Stomach (tissue), 19 donors: ENCODE measurements at places on chromosomes 3 and 15. TPM values are rescaled to one million over a fixed set of nuclear protein-coding genes. Genes with fewer than 3 reads are reported as not detected.

DNA sequence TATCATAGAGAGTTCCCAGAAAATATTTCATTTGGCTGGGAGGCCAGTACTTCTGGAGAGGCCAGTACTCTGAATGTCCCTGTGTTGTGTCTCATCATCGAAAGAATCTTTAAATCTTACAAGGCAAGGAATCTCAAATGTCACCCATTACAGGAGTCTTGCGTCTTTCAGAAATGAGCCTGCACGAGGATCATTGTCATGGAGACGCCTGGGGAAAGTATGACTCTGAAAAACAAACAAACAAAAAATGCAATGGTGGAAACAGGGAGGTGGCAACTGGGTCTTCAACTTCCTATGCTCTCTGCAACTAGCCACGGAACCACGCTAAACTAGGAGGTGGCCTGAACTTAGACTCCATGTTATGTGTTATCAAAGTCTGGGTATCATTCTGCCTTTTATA, 804.6 kb downstream of the EPHA3 start:
- no peak for DNase-seq

The RTP1 gene
- not detected for polyA plus RNA-seq

The APOD gene
- polyA plus RNA-seq = 109 TPM

The BFSP2 gene
- polyA plus RNA-seq = 2.7 TPM

DNA sequence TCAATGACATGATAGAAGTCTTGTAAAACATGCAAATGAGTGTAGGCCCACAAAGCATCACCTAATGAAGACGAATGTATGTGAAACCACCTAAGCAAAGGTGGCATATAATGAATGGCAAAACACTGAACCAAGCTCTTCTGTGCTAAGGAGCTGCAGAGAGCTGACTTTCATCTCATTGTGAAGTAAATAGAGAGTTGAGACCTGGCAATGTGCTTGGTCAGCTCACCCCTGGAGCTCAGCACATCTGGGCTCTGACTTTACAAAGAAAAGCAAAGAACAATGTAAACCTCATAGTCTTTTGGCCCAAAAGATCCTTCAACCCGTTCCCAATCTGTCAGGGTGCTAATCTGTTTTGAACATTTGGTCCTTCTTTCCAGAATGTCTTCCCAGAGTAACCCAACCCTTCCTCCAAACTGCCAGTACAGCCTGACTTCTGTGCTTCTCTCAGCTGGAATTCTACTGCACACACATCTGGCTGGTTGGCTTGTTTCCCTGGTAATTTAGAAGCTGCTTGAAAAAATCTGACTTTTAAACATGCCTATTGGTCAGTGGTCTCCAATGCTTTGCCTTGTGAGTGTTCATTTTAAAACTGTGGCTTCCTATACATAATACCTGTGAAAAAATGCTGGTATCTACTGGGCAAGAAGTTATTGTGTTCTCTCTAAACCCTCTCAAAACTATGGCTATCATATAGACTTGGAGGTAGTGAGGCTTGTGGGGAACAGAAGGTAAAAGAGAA, 101.7 kb downstream of the CD200R1L start:
- no peak for DNase-seq

DNA sequence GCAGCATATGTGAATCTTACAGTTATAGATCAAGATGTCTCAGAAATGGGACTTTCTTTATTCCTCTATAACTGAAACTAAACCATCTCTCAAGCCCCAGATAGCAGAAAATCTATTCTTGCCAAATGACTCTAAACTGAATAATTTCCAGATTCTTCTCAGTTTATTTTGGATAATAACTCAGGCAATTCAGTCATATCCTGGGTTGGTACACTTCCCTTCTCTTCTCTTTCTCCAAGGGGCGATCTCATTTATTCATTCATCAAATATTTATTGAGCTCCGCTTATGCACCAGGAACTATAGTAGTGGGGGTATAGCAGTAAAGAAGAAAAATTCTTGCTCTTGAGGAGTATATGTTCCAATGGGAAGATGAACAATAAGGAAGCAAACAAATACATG, 13.5 kb upstream of the PCOLCE2 start:
- DNase-seq = no peak

- DNase-seq = no peak
Observed at GRCh38 chr3:163175970-163176369, 1679.4 kb downstream of the OTOL1 start.

GRCh38 chr15:60257591-60258159, 140.1 kb downstream of the ANXA2 start:
- DNase-seq = no peak

The FBXW12 gene
- polyA plus RNA-seq = not detected

The RBP2 gene
- polyA plus RNA-seq = 2.9 TPM

GRCh38 chr3:11910971-11911531, 64.4 kb upstream of the TAMM41 start:
- peak; percentile 74 for DNase-seq

The GUCA1C gene
- 4.7 TPM for polyA plus RNA-seq

The SLC24A5 gene
- not detected for polyA plus RNA-seq

DNA sequence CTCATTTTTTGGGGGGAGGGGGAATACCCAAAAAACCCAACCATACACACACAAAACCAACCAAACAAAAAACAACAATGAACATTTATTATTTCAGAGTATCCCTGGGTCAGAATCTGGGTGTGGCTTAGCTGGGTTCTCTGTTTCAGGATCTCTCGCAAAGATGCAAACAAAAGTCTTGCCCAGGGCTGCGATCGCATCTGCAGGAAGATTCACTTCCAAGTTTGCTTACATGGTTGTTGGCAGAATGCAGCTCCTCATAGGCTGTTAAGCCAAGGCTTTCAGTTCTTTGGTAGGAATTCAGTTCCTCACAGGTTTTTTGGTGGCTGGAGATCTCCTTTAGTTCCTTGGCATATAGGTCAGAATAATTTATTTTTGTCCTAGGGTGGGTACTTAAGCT, 13.7 kb upstream of the ARIH1 start:
- no peak for DNase-seq

GRCh38 chr15:23642413-23643044, 5.1 kb downstream of the MAGEL2 start:
- peak; percentile 88 for DNase-seq

DNA sequence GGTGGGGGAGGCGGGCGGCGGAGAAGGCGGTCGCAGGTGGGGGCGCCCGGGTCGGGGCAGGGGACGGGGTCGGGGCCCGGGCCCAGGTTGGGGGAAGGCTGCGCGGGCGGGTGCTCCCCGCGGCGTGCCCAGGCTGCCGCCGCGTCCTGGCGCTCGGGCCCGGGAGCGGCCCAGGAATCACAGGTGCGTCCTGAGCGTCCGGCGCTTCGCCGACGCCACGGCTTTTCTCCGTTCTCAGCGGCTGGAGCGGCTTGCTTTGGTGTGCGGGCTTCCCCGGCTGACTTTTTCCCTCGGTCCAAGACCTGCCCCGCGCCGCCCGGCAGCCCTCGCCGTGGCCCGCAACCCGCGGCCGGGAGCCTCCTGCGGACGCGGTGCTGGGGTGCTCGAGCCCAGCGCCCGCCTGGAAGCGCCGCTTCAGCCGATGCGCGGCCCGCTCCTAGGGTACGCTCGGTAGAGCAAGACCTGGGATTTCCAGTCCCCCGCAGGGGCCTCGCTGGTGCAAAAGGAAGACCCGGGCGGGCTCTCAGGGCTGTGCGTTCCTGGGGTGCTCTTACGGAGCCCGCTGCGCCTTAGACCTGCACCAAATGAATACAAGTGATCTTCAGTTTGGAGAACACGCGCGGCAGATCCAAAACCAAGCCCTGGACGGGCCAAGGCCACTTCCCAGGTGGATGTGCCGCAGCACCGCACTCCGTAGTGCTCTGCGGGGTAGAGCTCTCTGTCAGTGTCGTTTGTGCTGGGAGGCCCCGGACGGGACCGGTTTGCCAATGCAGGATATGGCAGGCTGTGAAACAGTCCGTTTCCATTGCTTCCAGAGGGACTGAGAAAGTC, 639 bp downstream of the NIPA1 start:
- peak; percentile 30 for DNase-seq

DNA sequence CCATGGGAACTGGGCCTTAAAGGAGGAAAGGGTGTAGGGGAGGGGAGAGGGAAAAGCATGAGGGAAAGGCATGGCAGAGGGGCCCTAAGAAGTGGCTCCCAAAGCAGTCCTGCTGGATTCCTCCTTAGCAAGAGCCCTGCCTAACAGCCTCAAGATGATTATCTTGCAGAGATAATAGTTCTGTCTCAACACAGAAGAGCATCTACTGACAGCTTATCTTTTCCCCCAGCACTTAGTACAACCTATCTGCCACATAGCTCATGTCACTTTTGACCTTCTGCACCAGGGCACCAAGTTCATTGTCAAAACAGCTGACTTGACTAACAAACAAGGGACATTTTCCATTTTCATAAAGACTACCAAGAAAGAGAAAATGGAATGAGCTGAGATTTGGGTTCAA, 86.3 kb downstream of the ANP32A start:
- DNase-seq = no peak

DNA sequence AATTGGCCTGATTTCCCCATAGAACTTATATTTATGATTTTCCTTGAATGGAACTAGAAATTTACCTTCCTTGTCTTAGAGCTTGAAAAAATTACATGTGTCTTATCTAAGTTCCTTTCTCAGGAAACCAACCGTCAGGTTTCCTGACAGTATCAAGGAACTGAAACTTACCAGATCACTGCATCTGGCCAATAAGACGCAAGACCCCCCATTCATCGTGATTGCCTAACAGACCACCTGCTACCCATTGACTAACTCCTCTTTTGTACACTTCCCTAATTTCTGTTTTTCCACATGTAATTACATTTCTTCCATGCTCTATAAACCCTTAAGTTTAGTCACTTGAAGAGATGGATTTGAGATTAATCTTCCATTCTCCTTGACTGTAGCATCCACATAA, 517.2 kb upstream of the CBLB start:
- DNase-seq = no peak

GRCh38 chr3:186236357-186237020, 125.5 kb downstream of the DGKG start:
- DNase-seq = no peak

- no peak for DNase-seq
Observed at GRCh38 chr3:193509103-193509965, 45.4 kb downstream of the ATP13A4 start.

DNA sequence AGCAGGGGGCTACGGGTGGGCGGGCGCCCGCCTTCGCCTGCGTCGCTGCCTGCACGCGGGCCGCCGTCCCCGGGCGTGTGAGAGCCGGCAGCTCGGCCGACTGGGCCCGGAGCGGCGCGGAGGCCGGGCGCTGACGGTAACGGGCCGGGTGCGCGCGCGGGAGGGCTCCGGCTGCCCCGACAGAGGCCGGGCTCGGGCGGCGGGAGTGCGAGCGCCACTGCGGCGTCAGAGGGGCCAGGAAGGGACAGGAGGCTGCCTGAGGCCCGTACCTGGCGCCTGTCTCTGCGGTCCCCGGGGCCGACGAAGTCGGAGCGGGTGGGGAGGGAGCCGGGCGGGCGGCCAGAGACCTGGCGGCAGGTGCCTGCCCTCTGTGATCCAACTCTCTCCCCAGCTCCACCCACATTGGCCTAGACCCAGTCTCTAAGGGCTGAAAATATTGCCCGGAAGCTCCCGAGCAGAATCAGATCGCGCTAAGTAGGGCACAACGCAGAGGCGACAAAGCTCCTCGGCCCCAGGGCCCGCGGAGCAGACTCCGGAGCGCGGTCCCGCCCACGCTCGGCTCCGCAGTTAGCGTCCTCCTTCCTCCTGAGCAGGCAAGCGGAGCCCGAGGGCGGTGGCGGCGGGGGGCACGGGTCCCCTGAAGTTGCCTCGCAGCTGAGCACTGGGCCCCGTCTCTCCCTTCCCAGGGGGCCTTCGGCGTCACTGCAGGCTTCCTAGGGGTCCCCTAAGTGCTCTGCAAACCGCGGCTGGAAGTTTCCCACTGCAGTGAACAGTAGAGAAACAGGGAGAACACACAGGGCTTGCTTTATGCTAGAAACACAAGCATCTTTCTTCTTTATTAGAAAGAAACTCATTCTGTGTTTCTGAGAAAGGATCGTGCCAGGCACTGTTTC, at the start of gene MAN2A2:
Gene MAN2A2 (plus strand): TSS at position 463 of the 893 bp plus-strand sequence. CDS start 906 bp downstream, outside the sequence.
- peak; percentile 87 for DNase-seq

- no peak for DNase-seq
Observed at GRCh38 chr3:15336057-15336456, 3.7 kb upstream of the SH3BP5 start.

- no peak for DNase-seq
Observed at GRCh38 chr3:31191354-31191753, 296.9 kb upstream of the GADL1 start.

The SPINT1 gene
- polyA plus RNA-seq = 52.3 TPM

The EMC7 gene
- polyA plus RNA-seq = 35.3 TPM

DNA sequence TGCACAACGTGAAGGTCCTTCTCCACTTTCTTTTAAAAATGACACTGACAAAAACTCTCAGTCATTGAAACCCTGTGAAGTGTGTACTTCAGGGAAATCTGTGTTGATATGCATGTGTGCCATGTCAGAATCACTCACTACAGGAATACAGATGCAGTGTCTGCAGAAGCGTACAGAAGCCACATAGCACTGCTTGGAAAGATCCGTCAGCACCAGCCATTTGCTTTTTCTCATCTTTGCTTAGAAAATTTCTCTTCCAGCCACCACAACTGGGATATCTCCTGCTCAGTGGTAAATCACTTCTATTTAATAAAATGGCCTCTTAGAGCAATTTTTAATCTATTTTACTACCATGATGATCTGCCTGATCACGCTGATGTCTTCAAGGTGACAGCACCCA, 91.3 kb upstream of the ARHGEF26 start:
- no peak for DNase-seq

GRCh38 chr3:62700357-62700756, 174.9 kb downstream of the CADPS start:
- no peak for DNase-seq

The IL17RB gene
- 4.5 TPM for polyA plus RNA-seq

DNA sequence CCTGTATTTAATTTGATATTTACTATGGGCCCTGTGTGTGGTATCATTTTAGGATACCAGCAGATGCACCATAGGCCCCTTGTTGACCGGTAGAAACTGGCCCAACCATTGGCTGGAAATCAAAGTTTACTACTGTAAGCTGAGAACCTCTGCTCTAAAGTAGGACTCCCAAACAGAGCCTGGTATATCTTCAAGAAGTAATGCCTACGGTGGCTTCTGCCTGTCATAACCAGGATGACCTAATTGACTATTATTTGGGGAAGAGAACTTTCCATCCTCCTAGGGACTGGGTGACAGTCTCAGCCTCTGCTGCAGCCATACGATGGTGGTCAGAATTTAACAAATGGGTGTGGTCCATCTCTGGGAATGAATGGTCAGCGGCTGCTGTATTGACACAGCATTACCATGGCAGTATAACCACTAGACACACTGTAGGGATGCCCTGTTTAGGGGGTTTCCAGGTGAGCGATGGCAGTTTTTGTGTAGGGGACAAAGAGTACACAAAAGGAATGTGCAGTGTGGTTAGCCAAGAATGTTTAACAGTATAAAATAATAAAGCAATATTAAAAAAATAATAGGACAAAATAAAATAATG, 37.3 kb downstream of the RARB start:
- DNase-seq = no peak

The FOXB1 gene
- polyA plus RNA-seq = not detected

GRCh38 chr3:5231074-5231473, 43.6 kb downstream of the EDEM1 start:
- DNase-seq = no peak

GRCh38 chr3:113157408-113158030, 53.8 kb upstream of the BOC start:
- no peak for DNase-seq

GRCh38 chr15:26126819-26127387, 263.8 kb upstream of the ATP10A start:
- no peak for DNase-seq
